Stomach (tissue), 19 donors: ENCODE measurements at places on chromosomes 13 and 19. TPM values are rescaled to one million over a fixed set of nuclear protein-coding genes. Genes with fewer than 3 reads are reported as not detected.

The CBY2 gene
- not detected for polyA plus RNA-seq

The DCT gene
- polyA plus RNA-seq = 0.06 TPM

The PNMA8B gene
- polyA plus RNA-seq = 0.40 TPM

The TYROBP gene
- 106 TPM for polyA plus RNA-seq

The PDE4A gene
- 11.0 TPM for polyA plus RNA-seq

The C19orf25 gene
- polyA plus RNA-seq = 32.7 TPM

GRCh38 chr19:47512948-47513319, 1.9 kb downstream of the NAPA start:
- H3K27me3 ChIP-seq = no peaks in the 10 kb centered on the region
- peak overlapping the region; percentile 98 for H3K27ac ChIP-seq
- no peak for DNase-seq
- no peaks in the 10 kb centered on the region for H3K36me3 ChIP-seq
- peak overlapping the region; percentile 83 for H3K4me3 ChIP-seq

- H3K36me3 ChIP-seq = no peaks in the 10 kb centered on the region
- no peak for DNase-seq
- no peak overlapping the region for H3K4me3 ChIP-seq
Measured at GRCh38 chr13:104920091-104920490, 1615.4 kb downstream of the EFNB2 start.

DNA sequence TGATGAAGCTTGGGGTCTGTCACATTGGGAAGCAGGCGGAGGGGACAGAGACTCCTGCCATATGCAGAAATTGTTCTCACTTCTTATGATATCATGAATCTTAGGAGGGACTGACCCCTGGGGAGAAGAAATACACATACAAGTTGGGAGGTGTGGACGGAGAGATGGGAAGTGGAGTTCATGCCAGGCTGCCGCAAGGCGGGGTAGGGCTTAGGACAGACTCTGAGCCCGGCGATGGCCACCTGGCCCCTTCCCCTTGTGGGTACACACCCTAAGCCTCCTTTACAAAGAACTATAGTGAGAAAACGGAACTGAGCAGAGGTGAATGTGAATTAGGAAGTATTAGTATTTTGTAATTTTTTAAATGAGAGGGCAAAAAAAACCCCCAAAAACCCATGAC, 177.0 kb upstream of the IRS2 start:
- no peaks in the 10 kb centered on the region for H3K36me3 ChIP-seq
- no peak overlapping the region for H3K27ac ChIP-seq
- no peak overlapping the region for H3K4me3 ChIP-seq
- H3K4me1 ChIP-seq = no peaks in the 10 kb centered on the region
- no peaks in the 10 kb centered on the region for H3K27me3 ChIP-seq

GRCh38 chr19:3524904-3525451, 14.0 kb upstream of the TEKTIP1 start:
- peaks cover 11% of the 10 kb centered on the region for H3K4me1 ChIP-seq
- H3K27me3 ChIP-seq = no peaks in the 10 kb centered on the region
- H3K4me3 ChIP-seq = no peak overlapping the region
- no peak for DNase-seq
- H3K36me3 ChIP-seq = peaks cover 79% of the 10 kb centered on the region
- H3K27ac ChIP-seq = no peak overlapping the region

- no peaks in the 10 kb centered on the region for H3K36me3 ChIP-seq
- H3K4me3 ChIP-seq = no peak overlapping the region
- no peaks in the 10 kb centered on the region for H3K27me3 ChIP-seq
- H3K27ac ChIP-seq = no peak overlapping the region
- H3K4me1 ChIP-seq = no peaks in the 10 kb centered on the region
- DNase-seq = no peak
Measured at GRCh38 chr13:88085036-88085435, 413.9 kb downstream of the SLITRK5 start.

GRCh38 chr19:44530777-44531176, 1.3 kb upstream of the CEACAM20 start:
- H3K4me1 ChIP-seq = no peaks in the 10 kb centered on the region
- no peak overlapping the region for H3K4me3 ChIP-seq
- H3K27me3 ChIP-seq = no peaks in the 10 kb centered on the region

DNA sequence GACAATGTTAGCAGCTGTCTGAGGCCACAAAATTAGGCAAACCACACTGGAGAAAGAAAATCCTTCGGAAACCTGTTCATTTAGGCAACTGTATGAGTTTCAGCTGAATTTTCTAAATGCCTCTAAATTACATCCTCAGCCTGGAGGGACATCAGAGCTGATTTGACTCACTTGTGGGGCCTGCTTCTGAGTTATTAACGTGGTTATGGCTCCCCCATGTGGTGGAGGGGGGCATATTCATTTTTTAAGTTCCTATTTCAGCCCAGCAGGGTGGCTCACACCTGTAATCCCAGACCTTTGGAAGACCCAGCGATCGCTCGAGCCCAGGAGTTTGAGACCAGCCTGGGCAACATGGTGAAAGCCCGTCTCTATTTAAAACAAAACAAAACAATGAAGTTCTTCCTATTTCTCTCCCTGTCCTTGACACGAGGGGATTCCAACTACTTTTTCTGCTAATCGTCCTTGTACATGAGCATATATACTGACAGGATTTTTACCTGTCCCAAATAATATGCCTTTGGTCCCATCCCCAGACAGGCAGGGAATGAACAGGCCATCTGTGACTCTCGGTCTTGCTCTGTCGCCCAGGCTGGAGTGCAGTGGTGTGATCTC, 31.5 kb upstream of the HIF3A start:
- DNase-seq = peak; percentile 74
- H3K27ac ChIP-seq = no peak overlapping the region
- H3K4me1 ChIP-seq = no peaks in the 10 kb centered on the region
- H3K27me3 ChIP-seq = peaks cover 7% of the 10 kb centered on the region
